ENCODE measurements at places on chromosomes 3 and 15. TPM values are rescaled to one million over a fixed set of nuclear protein-coding genes. Genes with fewer than 3 reads are reported as not detected.

Gene SLC22A13
- 2.2 TPM for total RNA-seq

Gene HAPLN3
- 1.8 TPM for total RNA-seq

- no peak for DNase-seq
These were observed 102.9 kb upstream of the NR2E3 start for GRCh38 chr15:71707230-71708050.

DNA sequence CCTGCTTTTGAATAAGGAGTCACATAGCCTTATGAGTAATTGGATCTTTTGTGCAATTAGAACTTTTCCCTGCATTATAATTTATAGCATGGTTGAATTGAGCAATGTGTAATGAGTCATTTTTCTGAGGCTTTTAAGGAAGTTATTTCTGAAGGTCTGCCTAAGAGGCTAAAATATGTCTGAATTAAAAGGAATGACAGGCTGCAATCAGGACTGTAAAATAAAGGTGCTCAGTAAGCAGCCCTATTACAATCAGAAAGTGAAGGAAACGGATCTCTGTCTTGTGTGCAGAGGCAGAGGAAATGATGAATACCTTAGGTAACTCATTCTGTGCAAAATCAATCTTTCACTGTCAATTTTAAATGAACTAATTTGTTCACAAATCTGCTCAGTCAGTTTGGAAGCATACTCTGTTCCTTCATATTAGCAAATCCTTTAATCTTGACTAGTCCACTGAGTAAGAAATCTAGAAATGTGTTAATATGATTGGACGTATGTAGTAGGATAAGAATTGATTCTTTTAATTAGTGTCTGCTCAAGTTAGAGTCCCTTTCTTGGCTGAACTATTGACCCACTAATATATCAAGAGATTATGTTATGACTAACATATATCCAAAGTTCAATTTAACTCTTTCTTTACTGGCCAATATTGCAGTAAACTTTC is 290.1 kb downstream of the ZIC1 start:
- no peak for DNase-seq

DNA sequence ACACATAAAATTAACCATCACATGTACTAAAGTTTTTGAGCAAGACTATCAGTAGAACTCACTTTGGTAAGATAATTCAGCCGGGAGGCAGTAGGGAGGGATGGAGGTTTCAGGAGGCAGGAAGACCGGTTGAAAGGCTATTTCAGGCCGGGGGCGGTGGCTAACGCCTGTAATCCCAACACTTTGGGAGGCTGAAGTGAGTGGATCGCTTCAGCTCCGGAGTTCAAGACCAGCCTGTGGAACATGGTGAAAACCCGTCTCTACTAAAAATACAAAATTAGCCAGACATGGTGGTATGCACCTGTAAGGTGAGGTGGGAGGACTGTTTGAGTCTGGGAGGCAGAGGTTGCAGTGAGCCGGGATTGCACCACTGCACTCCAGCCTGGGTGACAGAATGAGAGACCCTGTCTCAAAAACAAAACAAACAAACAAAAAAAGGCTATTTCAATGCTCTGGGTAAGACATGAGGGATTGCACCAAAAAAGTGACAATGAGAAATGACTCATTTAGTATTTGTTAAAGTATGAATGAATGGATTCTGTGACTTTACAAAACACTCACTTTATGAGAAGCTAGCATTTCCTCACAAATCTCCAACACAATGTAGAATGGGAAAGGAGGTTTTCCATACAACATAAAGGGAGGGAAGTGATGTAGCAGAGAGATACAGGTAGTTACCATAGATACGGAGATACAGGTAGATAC is 43.9 kb downstream of the SH3BP5 start:
- DNase-seq = no peak

GRCh38 chr15:66249605-66250174 is 3.9 kb downstream of the MEGF11 start:
- no peak for DNase-seq

DNA sequence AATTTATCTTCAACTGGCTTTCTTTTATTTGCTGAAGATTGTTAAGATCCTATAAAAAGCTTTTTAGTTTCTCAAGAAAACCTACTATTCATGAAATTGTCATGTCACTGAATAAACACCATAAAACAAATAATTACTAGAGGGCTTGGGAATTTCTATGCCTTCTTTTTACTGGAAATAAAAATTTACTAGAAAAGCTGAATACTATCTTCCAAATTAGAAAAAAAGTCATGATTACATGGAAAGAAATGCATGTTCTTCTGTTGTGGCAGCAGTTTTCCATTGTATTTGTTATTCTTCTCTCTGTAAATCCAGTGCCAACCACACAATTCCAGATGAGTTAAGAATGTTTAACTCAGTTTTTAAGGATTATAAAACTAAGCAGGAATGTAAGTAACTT is 153.8 kb downstream of the RAP2B start:
- DNase-seq = no peak

DNA sequence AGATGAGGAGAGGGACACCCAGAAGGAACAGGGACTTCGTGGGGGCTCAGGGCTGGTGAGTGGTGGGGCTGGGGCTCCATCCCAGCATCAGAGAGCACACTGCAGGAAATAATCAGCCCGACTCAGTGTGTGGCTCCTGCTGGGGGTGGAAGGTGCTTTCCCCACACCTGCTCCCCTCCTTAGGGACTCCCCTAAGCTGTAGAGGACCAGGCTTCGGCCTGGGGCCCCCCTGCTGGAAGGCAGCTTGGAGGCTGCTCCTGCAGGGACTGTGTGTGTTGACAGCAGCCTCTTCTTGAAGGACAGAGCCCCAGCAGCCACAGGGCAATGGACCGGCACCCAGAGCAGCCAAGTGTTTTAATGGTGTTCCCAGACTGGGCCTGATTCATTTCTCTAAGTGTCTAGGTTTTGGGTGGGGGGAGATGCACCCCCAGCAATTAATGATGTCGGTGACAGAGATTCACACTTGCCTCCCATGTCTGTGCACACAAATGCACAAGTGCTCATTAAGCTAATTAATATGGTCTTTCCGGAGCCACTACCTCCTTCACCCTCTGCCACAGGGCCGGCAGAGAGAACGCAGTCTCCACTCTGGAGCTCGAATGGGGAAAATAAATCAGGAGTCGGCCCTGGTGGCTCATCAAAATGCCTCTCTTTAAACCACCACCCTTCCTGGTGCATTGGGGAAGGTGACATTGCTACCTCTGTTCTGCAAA is 16.9 kb upstream of the FGD5 start:
- DNase-seq = no peak

DNA sequence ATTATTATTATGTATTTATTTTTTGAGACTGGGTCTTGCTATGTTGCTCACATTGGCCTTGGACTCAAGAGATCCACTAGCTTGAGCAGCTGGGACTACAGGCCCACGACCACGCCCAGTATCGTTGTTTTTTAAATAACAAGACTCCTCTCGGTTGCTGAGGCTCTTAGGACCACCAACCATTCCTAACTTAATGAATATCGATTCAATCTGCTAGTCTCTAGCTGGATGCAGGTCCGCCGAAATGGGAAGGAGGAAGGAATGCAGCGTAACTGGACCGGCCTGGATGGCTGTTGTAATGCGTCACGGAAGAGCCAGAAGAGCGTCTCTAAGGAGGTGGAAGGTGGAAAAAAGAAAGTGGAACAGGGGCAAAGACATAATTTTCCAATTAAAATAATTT is 1.7 kb downstream of the ANXA2 start:
- DNase-seq = no peak

DNA sequence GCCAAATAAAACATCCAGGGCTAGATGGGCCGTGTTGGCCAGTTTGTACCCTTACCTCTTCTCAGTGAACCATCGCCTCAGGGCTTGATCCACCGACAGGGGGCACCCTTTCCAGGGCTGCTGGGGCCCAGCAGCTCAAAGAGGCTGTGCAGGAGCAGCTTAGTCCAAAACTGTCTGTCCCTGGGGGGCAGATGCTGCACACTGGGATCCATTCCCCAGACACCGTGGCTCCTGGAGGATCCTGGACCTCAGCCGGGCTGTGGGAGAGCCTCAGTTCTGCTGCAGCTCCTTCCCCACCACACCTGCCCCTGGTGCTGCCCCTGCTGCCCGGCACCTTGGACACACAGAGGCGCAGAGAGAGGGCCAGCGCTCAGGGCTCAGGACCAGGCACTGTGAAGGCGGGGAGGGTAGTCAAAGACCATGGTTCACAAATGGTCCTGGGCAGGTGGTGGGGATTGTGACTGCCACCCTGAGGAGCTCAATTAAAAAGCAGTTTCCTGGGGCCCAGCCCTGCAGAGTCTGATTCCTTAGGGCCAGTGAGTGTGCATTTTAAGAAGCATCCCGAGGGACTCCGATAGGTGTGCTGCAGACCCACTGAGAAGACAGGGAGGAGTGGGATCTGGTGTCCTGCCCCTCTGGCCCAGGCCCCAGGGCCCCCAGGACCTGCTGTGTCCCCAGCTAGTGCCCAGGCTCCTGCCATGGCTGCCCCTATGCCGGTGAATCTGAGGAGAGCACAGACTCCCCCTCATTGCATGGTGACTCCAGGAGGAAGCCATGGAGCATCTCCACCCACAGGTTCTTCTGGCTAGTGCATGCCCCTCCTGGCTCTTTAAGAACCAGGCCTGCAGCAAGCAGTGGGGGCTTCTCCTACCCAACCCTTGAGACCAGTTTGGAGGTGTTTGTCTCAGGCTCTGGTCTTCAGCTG is 86.5 kb upstream of the PRR20G start:
- no peak for DNase-seq

GRCh38 chr3:53704363-53704725 is 141.9 kb downstream of the CHDH start:
- no peak for DNase-seq
